ENCODE measurements at places on chromosomes 3 and 15.

DNA sequence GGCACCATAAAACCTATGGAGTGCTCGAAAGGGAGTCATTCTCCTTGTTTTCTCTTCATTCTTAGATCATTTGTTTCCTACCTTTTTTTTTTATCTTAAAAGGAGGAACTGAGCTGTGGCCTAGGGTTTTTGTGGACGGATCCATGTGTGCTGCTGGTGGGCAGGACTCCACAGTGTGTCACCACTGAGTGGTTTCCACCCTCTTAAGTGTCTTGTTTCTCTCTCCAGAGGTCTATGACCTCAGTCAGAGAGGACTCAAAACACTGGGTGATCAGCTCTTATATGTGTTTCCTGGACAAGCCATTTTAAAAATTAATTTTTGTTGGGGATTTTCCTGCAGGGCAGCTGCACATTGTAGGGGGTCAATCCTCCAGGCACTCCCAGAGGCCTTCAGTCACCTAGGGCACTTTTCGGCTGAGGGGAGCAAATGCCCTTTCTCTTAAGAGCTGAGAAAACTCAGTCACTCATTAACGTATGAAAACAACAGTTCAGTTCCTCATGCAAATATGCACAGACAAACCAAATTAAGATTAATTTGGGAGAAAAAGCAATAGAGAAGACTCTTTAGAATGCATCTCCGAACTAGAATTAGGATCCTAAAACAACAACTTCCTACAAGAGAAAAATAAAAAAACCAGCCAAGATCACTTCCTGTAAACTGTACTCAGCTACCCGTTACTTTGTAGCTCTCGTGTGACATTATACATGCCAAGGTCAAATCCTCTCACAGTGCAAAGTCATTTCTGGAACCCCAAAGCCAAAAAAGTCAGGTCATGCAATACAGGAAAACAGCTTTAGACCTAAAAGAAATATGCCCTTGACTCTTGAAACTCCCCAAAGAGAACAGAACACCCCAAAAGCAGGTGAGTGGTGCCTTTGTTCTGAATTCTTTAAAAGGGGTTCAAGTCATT lies 27.6 kb upstream of the FAM3D start:
- no peak for DNase-seq

DNA sequence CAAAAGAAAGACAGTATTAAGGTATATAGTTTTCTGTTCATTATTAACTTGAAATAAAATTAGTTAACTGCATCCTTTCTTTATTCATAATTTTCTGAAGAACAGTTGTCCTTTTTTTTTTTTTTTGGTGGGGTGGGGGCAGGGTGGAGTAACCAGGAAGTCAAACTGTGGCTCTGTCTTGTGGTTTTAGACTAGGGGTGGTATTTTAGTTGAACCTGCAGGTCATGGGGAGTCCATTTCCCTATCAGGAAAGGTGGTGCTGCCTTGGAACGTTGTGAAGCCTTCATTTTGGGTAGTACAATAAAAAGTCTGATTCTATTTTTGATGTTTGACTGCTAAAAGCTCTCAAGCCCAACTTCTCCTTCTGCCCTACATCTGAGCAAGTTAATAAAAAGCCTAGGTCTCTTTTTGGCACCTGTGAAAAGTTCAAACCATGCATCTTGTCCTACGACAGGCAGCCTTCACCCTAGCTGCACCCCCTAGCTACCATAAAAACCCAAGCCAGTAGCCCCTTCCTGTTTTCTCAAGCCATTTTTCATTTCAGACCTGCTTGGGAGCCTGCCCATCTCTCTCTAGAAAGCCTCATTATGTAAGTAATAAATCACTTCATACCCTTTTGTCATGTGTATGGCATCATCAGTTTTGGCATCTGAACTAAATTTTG lies 31.2 kb upstream of the RIOX2 start:
- no peak for DNase-seq

- DNase-seq = no peak
Measured at GRCh38 chr3:180548050-180548449, 53.9 kb upstream of the TTC14 start.

DNA sequence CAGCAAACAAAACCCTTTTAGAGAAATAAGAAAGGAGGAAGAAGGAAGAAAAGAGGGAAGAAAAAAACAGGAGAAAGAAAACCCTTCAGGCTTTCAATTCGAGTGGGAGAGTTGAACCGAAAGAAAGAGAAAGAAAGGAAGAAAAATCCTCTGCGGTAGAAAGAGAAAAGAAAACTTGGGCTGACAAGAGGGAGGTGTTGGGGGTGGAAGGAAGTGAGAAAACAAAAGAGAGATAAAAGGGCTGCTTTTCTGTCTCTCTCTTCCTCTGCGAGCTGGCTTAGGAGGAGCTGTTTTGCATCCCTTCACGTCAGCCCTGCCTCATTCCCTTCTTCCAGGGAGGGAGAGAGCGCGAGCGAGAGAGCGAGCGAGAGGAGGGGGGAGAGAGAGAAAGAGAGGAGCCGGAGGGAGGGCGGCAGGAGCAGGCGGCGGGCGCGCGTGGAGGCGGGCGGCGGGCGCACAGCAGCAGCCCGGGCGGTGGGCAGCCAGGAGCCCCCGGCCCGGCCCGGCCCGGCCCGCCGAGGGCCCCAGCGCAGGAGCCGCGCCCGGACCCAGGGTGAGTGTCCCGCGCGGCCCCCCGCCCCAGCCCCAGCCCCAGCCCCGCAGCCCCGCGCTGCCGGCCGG lies at the start of gene ZNF710:
Gene ZNF710, plus strand, starts transcription at position 263 of the 621 bp plus-strand sequence. CDS start 65,814 bp downstream, outside the sequence.
- DNase-seq = peak; percentile 78

- no peak for DNase-seq
Measured at GRCh38 chr3:2476996-2477395, 378.3 kb downstream of the CNTN4 start.

GRCh38 chr3:34277110-34277509 lies 478.7 kb downstream of the PDCD6IP start:
- no peak for DNase-seq

- DNase-seq = no peak
Measured at GRCh38 chr15:57251941-57252340, 124.4 kb upstream of the CGNL1 start.

All from sciatic nerve (tissue), 2 donors.